ENCODE measurements at places on chromosomes 7 and 10.

DNA sequence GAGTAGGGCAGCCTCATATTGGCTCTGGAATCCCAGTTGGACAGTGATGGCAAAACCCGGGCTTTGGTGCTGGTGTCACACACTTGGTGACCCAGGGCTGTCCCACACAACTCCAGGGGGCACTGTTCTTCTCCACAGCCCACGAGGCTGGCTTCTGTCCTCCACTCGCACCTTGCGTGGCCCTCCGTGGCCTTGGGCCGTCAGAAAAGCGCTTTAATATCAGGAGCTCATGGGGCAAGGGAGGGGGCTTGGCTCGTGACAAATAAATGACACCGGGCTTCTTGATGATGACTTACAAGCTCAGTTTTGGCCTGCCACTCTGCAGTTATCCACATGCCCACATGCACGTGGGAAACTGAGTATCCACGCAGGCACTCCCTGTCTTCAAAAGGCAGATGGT is 8.1 kb downstream of the DOCK1 start:
- no peak for DNase-seq

- DNase-seq: no peak
These were observed 131.7 kb downstream of the DGKI start for GRCh38 chr7:137715121-137715520.

GRCh38 chr7:150938566-150938965 is 39.6 kb downstream of the KCNH2 start:
- no peak for DNase-seq

DNA sequence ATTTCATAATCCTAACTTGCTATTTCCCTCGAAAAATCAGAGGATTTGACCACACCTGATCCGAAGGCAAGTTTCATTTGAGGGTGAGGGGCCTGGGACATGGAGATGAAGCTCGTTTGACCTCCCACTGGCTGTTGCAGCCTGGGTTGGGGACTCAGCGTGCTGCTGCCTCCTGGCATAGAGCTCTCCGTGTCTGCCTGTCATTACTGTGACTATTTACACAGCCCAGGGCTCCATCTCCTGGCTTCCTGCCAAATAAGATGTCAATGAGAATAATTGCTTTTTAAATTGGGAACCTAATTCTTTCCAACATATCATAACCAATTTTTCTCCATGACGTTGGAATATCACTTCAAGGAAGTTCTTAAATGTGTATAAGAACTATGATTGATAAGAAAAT is 139.3 kb upstream of the COBL start:
- DNase-seq: no peak
